ENCODE measurements at places on chromosomes 11 and 22.

- DNase-seq: peak; percentile 70
Observed at GRCh38 chr11:10302744-10303557, 1.9 kb upstream of the ADM start.

- no peak for DNase-seq
Observed at GRCh38 chr22:29055192-29055830, 6.3 kb downstream of the C22orf31 start.

DNA sequence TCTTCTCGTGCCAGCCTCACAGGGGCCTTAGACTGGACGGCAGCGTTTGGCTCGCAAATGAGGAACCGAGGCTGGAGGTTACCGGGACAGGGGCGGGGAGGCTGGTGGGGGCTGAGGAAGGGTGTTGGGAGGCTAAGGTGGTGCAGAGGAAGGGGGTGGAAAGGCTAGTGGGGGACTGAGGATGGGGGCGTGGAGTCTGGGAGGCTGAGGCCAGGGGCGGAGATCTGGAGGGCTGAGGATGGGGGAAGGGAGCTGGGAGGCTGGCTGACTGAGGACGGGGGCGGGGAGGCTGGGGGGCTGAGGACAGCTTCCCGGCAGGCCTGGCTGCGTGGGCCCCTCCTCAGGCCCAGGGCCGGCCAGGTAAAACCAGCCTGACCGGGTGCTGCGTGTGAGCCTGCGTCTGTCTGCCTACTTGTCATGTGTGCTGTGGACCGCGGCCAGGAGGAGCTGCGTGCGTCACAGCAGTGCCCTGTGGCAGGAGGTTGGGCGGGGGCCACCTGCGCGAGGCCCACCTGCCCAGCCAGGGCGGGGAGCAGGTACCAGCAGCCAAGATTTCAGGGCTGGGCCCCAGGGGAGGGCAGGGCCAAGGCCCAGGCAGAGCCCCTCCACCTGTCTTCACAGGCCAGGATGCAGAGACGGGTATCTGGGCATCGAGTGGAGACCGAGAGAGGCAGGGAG is 9.4 kb upstream of the PIM3 start:
- no peak for DNase-seq

DNA sequence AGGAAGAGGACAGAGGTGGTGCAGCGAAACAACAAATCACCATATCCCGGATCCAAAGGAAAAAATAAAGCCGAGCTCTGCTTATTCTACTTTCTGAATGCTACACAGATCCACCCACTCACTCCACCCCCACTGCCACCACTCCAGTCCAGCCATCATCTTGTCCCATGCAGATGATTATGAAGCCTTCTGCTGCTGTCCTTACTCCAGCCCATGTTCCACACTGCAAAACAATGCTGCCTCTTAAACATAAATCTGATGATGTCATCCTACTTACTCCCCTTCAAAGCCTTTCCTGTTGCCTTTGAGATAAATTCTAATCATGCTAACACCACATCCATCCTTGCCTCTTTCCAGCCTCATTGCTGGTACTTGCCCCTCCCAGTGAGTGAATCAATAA is 6.5 kb upstream of the DRD2 start:
- no peak for DNase-seq

- peak; percentile 79 for DNase-seq
Observed at GRCh38 chr11:62671608-62672389, at the start of the genes LBHD1 and UQCC3. Gene LBHD1 (minus strand): TSS chr11:62672267. CDS start chr11:62670031, 2,236 bp downstream. Gene UQCC3 (plus strand): TSS chr11:62671673. CDS start chr11:62671746, 73 bp downstream.

- DNase-seq: peak; percentile 76
Observed at GRCh38 chr11:101862391-101863233, 52.2 kb upstream of the CEP126 start.

DNA sequence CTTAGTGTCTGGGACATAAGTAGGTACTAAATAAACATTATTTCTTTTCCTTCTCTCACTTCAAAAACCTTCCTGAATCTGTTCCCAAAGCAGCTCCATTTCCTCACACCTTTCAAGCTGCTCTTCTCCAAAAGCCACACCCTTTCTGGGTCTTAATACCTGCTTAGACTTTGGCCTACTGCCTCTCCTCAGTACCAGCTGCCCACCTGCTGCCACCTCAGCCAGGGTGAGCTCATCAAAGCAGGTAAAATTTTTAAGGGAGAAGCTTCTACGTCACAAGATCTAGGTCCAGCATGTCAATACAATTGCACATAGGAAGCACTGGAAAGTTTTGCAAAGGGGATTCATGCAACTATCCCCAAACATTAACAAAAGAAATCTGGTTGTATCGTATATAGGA is 108.4 kb downstream of the RPL27A start:
- no peak for DNase-seq

- DNase-seq: no peak
Observed at GRCh38 chr11:118016104-118016503, 29.9 kb downstream of the IL10RA start.

DNA sequence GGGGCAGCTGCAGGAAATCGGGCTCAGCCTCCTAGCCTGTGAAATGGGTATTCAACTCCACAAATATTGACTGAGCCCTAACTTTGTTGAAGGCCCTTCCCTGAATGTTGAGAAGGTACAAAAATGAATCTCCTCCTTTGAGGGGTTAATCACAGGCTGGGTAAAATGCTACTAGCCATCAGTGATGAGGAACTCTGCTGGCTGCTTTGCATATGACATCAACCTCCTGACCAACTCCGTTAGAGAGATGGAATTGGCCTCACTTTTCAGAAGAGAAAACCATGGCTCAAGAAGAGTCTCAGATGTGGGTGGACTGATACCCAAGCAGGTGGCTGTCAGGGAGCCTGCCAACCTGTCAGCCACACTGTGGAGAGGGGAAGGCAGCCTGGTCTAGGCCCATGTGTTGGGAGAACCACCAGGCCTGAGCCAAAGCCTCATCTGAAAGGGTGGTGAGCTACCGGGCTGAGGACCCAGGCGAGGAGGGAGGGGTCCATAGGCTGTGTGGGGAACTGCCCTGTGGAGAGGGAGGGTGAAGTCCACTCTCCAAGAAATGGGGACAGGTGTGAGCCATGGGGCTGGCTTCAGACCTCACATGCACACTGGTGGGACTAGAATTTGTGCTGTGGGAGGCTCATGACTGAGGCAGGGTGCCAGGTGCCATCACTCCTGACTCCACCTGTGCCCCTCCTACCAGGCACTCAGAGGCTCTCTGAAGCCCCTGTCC is 11.8 kb downstream of the CDCA5 start:
- DNase-seq: no peak

GRCh38 chr11:86251345-86251744 is 6.8 kb downstream of the EED start:
- no peak for DNase-seq

DNA sequence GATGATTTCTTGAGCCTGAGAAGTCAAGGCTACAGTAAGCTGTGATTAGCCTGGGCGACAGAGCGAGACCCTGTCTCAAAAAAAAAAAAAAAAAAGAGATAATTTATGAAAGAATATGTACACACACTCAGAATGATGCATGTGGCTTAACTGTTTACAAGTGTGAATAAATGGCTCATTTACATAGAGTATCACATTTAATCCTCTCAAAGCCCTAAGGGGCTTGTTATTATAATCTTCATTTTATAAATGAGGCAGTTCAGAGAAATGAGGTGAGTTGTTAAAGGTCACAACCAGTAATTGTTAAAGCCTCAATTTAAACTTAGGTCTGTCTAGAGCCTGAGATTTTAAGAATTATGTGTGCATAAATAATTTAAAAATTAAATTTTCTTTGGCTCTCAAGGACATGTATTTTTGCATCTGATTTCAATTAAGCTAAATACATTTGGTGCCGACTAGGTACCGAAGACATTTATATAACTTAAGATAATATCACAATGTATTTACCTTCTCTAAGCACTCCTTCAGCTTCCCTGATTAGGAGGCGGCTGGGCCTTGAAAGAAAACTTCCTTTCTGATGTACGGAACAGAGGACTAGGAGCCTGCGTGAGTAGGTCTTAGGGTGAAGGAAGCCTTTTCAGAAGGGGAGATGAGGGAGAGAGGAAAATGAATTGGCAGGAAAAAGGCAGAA is 28.5 kb upstream of the DDX6 start:
- no peak for DNase-seq

GRCh38 chr22:20652582-20652981 is 121.3 kb upstream of the SERPIND1 start:
- no peak for DNase-seq

GRCh38 chr22:22712666-22713365 is 68.4 kb downstream of the GGTLC2 start:
- DNase-seq: no peak
